ENCODE measurements at places on chromosomes 6 and 20. TPM values are rescaled to one million over a fixed set of nuclear protein-coding genes. Genes with fewer than 3 reads are reported as not detected.

DNA sequence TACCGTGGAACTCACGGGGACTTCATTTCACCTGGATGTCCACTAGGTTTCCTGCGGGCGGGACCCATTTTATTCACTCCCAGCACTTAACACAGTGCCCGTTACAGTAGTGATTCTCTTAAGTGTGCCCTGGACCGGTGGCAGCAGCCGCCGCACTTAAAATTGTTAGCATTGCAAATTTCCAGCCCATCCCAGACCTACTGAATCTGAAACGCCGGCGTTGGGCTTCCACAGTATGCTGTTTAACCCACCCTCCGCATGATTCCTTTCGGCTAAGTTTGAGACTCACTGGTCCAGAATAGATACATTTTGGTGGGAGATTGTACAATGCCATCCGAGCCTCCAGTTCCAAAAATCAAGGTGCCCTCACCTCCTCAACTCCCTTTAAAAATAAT lies 967 bp downstream of the SMPDL3A start:
- no peak for DNase-seq

GRCh38 chr6:22600059-22600458 lies 30.7 kb downstream of the HDGFL1 start:
- DNase-seq: no peak

DNA sequence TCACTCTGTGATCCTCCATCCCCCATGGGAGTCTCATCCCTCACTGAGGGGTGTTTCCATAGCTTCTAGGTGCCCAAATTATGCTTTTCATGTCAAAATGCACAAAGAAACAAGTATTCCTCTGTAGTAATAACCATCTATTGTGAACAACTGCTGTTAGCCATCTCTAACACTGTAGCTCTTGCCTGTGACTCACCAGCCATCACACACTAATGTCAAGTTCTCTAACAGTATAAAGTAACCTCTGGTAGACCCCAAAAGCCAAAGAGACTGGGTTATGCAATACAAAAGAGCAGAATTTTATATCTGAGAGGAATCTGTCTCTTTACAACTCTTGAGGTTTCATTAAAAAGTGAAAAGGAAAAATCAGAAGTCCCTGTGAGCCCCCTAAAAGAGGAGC lies 25.4 kb upstream of the IYD start:
- DNase-seq: no peak

DNA sequence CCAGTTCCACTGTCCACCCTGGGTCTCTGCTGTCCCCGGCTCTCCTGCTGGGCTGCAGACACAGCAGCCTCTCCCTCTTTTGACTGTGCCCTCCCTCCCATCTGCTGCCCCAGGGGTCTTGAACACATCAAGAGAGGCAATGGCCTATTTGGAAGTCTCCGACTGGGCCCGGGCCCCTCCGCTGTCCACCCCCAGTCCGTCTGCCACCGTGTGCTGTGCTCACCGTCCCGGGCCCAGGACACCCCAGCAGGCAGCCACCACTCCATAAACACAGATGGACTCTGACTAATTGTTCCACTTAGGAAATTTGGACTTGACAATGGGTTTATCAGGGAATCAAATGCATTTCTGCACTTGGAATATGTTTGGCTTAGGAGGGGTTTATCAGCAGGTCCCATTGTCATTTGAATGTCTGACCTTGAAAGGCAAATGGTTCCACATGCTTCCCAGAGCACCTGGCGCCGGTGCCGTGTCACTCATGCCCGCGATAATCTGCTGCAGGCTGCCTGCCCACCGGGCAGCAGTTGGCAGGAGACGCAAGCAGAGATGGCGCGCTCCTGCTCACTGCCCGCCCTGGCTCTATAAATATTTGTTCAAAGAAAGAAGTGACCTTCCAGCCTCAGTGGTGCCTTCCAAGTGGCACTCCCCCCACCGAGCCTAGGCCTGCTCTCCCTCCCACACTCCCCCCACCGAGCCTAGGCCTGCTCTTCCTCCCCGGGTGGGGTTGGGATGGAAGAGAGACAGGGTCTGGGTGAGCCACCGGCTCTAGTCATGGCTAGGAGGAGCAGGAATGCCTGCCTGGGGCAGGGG lies 18.8 kb upstream of the FRMD1 start:
- DNase-seq: peak; percentile 92

DNA sequence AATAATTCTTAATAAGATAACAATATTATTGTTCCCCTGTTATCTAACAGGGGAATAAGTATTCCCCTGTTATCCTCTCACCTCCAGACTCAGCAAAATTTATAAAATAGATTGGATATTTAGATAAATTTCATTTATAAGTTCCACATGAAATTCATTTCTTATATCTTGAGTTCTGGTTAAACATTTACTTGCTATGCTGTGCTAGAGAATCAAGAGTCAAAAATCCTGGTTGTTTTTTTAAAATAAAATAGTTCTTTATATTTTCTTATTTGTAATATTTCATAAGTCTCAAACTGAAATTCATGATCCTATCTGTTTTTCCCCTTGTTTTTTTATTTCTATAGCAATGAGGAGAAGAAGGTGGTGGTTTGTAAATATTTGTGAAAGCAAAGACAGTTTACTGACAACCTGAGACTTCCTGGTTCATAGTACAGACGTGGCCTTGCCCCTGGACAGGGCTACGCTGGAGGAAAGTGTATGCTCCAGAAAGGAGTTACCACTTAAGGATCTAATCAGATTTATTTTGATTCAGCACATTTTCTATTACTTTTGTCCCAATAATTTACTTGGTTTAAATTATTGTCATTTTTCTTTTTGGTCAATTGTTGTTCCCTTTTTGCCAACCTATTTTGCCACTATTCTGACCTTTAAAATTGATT lies 37.8 kb upstream of the MARCKS start:
- DNase-seq: no peak

- DNase-seq: no peak
These were observed 24.6 kb upstream of the ZBTB24 start for GRCh38 chr6:109507490-109508072.

- no peak for DNase-seq
These were observed 36.1 kb downstream of the CTNNBL1 start for GRCh38 chr20:37729909-37730308.

DNA sequence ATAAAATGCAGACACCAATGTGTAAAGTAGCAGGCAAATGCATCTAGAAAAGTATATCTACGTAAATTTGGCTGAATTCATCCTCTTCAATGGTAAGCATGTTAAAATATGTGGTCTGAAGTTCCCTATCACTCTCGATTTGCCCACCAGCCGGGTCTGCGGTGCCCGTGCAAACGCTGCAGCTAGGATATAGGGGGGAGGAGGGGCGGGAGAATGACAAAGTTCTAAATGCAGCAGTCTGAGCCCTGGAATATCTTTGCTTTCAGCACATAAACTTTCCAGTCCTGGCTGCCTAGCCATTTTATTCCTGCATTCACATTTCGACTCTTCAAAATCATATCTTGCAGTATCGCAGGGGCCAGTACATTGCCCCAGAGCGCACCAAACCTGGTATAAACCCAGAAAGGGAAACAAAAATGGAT lies 708 bp downstream of the NRN1 start:
- DNase-seq: no peak

DNA sequence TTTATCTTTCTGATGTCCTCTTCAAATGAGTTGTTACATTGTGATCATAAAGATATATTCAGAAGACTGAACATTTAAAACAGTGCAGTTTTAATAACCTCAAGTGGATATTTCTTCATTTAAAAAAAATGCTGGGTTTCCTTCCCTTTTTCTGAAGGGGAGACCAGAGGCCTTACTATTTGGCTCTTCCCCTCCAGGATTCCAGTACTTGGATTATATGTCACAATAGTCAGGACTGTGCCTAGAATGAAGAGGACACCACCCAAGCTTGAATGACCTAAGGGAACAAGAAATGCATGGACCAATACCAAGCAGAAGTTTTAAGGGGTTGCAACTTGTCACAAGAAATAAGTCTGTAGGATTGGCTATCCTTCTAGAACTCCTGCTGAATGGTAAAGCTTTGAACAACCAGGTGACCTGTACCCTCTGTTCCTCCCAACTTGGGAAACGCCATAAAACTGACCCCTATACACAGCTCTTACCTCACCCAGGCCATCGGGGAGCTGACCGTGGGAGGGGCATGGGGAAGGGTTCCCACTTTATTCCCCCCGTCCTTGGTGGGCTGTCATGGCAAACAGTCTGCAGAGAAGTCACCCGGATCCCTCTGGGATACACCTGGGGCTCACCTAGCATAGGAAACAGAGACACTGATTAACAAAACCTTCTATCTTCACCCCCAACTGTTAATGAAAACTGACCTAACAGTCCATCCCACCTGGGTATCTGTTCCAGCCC lies 2.0 kb downstream of the FRS3 start:
- no peak for DNase-seq

- no peak for DNase-seq
These were observed 12.2 kb downstream of the DUSP15 start for GRCh38 chr20:31857861-31858759.

- peak; percentile 28 for DNase-seq
These were observed 39.2 kb downstream of the SAMD3 start for GRCh38 chr6:130183271-130184222.

GRCh38 chr20:17761604-17762003 lies 61.8 kb downstream of the BANF2 start:
- no peak for DNase-seq

DNA sequence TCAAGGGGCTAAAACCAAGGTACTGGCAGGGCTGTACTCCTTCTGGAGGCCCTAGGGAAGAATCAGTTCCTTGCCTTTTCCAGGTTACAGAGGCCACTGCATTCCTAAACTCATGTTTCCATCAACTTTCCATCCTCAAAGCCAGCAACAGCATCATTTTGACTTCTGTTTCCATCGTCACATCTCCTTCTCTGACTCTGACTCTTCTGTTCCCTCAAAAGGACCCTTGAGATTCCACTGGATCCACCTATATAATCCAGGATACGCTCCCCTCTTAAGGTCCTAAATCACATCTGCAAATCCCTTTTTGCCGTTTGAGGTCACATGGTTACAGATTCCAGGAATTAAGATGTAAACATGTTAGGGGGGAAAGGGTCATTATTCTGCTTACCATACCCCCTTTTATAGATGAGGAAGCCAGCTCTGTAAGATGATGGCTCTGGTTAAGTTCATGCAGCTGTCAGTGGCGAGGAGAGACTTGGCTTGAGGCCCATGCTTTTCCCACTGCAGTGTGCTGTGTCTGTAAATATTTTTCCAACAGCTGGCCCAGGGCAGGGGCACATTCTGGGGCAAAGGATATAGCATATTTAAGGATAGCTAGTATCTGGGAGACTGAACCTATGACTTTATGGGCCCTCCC lies 114.6 kb downstream of the TNFRSF21 start:
- no peak for DNase-seq

GRCh38 chr20:35264755-35265154 lies 13.2 kb downstream of the MMP24OS start:
- DNase-seq: no peak

DNA sequence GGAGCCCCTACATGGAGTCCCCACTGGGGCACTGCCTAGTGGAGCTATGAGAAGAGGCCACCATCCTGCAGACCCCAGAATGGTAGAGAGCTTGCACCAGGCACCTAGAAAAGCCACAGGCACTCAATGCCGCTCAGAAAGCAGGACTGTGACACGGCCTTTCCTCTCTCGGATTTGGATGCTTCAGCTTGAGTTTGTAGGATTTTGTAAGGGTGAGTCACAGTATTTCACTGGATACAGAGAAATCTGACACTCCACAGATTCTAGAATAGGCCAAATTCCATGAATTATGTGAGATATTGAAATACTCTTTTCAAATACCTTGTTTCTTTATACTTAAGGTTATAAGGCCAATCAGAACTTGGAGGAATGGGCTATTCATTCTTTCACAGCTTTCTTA lies 424.5 kb downstream of the HTR1B start:
- DNase-seq: no peak

GRCh38 chr6:137969874-137970273 lies 102.8 kb downstream of the TNFAIP3 start:
- no peak for DNase-seq

- no peak for DNase-seq
These were observed 101.4 kb upstream of the PDE7B start for GRCh38 chr6:135750081-135750480.

DNA sequence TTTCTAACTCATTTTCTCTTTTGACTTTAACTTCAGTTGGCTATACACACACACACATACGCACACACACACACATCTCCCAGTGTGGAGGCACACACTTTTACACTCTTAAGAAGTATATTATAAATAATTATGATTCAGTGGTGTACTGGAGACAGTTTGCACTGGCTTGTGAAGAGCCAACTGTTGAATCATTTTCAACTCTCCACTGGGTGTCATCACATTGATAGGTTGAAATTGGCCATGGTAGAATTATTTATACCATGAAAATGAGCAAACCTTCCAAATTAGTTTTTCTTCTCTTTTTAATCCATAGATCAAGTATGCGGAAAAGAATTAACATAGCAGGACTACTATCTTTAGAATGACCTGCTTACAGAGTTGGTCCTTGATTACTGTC lies 407.1 kb downstream of the BMP2 start:
- no peak for DNase-seq

GPX5 gene
- not detected for total RNA-seq

RRAGD gene
- 2.6 TPM for total RNA-seq

KIAA0408 gene
- total RNA-seq: 0.87 TPM

NKX2-2 gene
- total RNA-seq: 2.2 TPM

CCM2L gene
- 0.72 TPM for total RNA-seq

ADGRG6 gene
- total RNA-seq: 9.6 TPM

BTN2A1 gene
- total RNA-seq: 16.9 TPM

XKR7 gene
- total RNA-seq: not detected

TMC2 gene
- total RNA-seq: not detected

DYNLT2 gene
- 5.3 TPM for total RNA-seq

TFAP2C gene
- not detected for total RNA-seq
